A549 (cell line): ENCODE measurements at places on chromosomes 4 and X. TPM values are rescaled to one million over a fixed set of nuclear protein-coding genes. Genes with fewer than 3 reads are reported as not detected.

GRCh38 chr4:54620773-54621172 is 37.0 kb upstream of the KIT start:
- DNase-seq = no peak

DNA sequence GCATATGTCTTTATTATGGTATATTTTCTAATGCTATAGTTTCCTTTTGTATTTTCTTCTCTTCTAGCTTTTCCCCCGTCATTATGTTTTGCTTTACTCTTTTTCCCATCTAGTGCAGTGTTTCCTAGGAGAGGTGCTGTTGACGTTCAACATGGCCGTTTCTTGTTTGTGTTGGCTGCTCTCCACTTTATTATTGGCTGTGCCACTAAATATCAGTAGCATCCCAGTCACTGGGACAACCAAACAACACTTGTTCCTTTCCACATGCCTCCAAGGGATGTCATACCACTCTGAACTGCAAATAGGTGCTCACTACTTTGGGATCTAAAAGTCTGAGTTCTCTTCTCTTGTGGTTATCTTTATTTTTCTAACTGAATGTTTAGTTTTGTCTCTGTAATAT is 26.5 kb downstream of the GBA3 start:
- DNase-seq = peak; percentile 2

Gene TLR10
- 0.05 to 0.11 TPM in 2 of 3 replicates, not detected in the other for polyA plus RNA-seq

DNA sequence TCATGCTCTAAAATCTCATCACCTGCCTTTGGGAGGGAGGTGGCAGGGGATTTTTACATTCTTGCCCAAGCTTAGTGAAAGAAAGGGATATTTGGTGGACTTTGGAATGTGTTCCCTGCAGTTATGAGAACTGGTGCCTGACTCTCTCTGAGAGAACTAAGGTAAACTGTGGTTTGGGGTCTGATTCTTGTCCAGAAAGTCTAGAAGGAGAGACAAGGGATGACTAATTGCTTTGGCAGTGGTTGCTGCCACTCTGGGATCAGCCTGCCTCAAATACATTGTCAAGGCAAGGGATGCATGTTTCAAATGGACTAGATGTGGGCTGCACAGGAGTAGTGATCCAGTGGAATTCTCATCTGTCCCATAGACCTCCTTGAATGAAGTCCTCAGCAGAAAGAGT is 115.2 kb downstream of the DDIT4L start:
- no peak for DNase-seq

DNA sequence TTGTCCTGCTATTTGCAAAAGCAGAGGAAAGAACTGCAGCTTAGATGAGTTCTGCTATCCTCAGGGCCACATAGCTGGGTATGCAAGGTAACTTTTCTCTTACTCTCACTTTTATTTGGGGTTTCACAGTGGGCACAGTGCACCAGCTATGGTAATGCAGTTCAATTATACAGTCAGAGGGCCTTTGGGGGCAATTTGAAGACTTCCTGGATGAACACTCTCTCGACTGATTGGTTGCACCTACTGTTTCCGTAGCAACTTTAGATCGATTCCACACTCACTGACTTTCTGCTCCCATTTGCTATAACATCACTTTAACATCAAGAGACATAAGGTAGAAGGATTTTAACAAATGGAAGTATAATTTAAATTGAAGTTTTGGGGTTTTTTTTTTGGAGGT is 128.6 kb downstream of the SLC39A8 start:
- no peak for DNase-seq

- DNase-seq = peak; percentile 22
Measured at GRCh38 chrX:106415276-106415895, 196.4 kb upstream of the RADX start.
